Stimulated activated CD4-positive, alpha-beta T cell treated with anti-CD3 and anti-CD28 coated beads, Interleukin-1b, Interleukin-23, amount 100 ng/mL, for 1 hour (primary cell): ENCODE measurements at places on chromosomes 4 and X.

DNA sequence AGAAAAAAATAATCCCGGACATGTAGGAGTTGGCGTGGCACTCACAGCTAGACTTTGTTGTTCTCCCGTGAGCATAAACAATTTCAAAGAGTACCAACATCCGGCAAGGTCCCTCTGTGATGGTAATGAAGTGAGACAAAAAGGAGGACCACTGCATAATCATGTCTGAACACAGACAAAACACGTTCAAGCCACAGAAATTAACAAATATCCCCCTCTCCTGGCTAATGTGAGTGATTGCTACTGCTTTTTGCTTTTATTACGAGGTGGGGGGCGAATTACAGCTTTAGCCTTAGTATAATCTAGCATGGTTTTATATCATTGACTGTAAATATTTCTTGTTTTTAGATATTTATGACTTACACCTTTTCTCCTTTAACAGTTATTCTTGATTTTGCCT, 118.5 kb downstream of the PLS3 start:
- no peak for DNase-seq

- DNase-seq, result no peak
Observed at GRCh38 chrX:11446336-11446735, 153.1 kb downstream of the AMELX start.

- no peak for DNase-seq
Observed at GRCh38 chr4:14272206-14272605, 644.7 kb upstream of the BOD1L1 start.

DNA sequence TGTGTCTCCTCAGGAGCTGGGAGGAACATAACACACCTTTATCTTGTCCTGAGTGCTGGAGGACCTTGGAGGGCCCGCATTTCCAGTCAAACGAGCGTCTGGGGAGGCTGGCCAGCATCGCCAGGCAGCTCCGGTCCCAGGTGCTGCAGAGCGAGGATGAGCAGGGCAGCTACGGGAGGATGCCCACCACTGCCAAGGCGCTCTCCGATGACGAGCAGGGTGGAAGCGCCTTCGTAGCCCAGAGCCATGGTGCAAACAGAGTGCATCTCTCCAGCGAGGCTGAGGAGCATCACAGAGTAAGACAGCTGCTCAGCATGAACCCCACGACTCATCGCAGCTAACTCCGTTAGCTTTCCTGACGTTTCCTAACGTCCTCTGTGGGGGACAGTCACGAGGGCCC, 430 bp downstream of the TRIML1 start:
- DNase-seq, result no peak

DNA sequence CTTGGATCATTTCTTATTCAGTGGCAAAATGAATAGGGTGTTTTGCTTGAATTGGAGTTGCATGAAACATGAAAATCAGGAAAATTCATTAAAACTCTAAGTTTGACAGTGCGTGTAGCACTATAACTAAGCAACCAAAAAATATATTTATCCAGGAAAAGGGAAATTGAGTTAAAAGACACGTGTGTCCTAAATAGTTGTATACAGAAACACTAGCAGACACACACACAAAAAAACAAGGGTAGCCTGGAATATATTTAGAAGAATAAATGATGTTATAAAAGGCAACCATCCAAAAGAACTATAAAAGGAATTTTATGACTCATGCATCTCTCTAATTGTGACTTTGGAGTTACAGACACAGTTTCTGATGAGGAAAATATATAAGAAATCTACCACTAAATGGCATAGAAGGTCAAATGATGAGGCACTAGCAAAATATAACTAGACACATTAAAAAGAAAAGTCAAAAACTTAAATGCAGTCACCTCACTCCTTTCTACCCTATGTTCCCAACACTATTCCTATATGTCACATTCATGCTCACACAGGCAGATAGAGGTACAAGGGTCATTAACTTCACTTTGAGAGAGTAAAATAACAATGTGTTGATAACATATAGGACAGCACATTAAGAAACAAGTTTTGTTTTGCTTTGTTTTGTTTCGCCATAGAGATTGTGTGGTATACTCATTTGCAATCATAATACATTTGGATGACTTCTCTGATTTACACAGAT, 793.6 kb upstream of the INTU start:
- no peak for DNase-seq

DNA sequence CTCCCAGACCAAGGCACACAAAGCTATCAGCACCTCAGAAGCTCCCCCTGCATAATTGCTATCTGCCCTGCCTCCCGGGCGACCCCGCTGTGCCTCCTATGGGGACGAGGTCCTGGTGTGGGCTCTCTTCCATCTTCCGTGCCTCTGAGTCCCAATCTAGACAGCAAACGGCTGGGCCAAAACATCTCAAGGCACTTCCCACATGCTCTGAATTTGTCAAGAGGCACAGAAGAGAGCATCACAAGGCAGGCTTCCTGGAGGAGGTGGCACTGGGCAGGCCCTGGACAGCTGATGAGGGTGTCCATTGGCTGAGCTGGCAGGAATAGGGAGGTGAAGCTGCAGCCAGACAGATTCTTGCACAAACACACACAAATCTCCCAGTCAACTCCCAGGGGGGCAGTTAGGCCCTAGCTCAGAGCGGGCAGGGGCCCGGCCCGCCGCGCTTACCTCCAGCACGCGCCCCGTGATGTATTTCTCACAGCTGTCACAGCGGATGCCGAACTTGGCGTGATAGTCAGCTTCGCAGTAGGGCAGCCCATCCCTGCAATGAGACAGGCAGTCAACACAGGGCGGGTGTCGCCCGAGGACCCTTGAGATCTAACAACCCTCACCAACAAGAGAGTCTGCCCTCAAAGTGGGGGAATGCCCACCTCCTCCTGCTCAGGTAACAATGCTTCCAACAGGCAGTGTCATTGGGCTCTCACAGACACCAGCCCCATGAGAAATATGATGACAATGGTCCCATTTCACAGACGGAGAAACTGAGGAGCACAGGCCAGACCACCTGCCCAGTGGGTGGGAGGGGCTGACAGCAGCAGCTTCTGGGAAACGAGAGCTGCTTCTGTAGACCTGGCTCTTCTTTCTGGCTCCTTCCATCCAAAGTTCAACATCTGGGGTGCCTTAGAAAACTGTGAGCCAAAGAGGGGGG, 81.2 kb downstream of the ABLIM2 start:
- DNase-seq, result no peak

DNA sequence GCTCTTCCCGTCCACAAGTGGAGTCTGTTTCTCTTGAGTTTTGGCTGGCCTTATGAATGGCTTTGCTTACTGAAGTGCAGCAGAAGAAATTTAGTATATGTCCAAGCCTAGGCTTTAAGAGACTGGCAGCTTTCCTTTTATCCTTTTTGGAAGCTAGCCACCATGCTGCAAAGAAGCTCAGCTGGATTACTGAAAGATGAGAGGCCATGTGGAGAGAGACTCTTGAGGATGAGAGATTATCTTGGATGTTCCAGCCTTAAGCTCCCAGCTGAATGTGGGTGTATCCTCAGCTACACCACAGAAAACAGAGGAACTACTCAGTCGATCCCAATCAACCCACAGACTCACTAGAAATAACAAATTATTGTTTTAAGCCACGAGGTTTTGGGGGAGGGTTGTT, 12.5 kb downstream of the CCNG2 start:
- DNase-seq, result no peak

- no peak for DNase-seq
Observed at GRCh38 chr4:92733231-92733630, 429.5 kb downstream of the GRID2 start.

- DNase-seq, result no peak
Observed at GRCh38 chr4:107279733-107280132, 243.6 kb upstream of the DKK2 start.

- DNase-seq, result no peak
Observed at GRCh38 chr4:153438916-153439756, 27.0 kb upstream of the TMEM131L start.

DNA sequence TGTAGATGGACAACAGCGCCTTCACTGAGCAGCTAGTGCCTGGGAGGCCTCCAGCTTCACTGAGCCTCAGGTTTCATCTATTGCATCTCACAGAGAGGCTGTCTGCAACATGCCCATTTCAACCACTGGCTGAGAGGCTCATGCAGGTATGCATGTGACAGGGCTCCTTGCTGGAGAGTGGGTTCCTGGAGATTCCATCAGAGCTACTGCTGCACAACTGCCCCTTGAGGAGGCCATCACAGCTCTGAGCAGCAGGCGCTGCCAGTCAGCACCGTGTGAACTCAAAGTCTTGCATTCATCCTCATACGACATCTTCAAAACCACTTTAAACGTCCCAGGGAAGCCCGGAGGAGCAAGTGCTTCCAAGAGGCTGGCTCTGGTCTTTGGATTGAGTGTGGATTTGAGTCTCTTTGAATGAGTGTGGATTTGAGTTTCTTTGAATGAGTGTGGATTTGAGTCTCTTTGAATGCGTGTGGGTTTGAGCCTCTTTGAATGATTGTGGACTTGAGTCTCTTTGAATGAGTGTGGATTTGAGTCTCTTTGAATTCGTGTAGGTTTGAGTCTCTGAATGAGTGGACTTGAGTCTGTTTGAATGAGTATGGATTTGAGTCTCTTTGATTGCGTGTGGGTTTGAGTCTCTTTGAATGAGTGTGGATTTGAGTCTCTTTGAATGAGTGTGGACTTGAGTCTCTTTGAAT, 8.7 kb downstream of the P2RY8 start:
- DNase-seq, result no peak

DNA sequence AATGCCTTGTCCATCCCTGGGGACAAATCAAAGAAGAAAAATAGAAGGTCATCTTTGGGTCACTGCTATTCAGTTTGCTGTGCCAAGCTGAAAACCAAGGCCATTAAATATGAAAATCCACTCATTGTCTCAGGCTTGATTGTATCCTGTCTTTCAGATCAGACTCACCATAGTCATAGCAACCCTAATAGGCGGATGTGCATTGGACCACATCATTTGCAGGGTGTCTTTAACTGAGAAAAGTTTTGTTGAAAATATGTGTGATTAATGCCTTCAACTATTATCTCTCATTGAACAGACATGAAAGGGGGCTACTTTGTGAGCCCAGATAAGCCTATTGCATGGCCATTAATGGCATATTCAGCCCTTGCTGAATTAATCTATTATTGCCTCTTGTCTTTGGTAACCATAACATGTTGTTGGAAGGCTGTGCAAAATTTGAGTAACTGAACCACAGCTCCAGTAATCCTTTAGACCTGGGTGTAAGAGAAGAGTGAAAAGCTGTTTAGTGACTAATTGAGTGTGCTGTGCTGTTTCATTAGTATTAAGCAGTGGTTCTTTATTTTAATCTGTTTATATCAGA, 453.6 kb upstream of the EPHA5 start:
- no peak for DNase-seq

GRCh38 chr4:106679063-106679462, 310.5 kb upstream of the GIMD1 start:
- no peak for DNase-seq

GRCh38 chrX:120514236-120514635, 45.1 kb upstream of the LAMP2 start:
- DNase-seq, result no peak

- DNase-seq, result no peak
Observed at GRCh38 chrX:71301195-71301924, at the start of gene ITGB1BP2. Gene ITGB1BP2 (plus strand): TSS chrX:71301750. CDS start chrX:71301807, 57 bp downstream.

- no peak for DNase-seq
Observed at GRCh38 chr4:15513545-15513944, 43.9 kb downstream of the CC2D2A start.

DNA sequence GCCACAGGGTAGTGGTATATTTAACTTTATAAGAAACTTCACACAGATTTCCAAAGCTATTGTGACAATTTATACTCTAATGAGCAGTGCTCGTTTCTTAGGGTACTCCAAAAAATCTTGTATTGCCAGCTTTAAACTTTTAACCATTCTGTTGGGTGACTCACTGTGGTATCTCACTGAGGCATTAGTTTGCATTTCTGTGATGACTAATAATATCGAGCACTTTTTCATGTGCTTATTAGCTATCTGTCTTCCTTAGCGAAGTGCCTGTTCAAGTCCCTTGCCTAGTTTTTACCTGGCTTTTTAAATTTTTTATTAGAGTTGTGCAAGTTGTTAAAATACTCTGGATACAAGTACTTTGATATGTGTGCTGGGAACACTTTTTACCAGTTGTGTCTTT, 5.5 kb downstream of the PNMA3 start:
- no peak for DNase-seq

DNA sequence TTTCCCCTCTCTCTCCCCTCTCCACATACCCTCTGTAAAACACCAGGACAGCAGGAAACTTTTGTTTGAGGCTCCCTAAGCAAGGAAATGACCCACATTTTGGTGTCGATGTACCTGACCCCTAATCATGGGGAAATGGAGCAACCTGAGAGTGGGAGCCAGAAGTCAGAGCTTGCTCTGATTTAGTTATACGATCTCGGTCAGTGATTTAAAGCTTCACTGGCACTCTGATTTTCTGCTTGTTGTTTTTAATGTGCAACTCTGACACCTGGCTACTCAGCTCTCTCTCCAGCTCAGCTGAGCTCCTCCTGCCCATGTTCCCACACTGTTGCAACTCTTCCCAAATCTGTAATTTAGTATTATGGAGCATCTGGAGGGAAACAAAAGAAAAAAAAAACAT, 408.6 kb downstream of the ADAM29 start:
- no peak for DNase-seq

DNA sequence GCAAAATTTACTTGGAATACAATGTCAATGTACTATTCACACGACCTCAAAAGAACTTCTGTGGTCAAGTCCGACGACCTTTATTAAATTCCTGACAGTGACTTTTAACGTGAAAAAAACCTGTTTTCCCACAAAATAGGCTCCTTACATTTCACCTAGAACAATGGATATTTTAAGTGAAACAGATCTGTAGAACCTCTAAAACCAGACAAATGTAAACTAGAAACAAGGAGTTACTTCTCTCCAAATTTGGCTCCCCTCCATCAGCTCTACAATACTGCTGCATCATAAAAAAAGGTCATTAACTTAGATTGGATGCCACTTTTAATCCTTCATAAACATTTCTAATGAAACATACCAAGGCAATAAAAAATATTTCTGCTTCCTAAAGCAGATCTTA, 1.2 kb downstream of the NEK1 start:
- no peak for DNase-seq

DNA sequence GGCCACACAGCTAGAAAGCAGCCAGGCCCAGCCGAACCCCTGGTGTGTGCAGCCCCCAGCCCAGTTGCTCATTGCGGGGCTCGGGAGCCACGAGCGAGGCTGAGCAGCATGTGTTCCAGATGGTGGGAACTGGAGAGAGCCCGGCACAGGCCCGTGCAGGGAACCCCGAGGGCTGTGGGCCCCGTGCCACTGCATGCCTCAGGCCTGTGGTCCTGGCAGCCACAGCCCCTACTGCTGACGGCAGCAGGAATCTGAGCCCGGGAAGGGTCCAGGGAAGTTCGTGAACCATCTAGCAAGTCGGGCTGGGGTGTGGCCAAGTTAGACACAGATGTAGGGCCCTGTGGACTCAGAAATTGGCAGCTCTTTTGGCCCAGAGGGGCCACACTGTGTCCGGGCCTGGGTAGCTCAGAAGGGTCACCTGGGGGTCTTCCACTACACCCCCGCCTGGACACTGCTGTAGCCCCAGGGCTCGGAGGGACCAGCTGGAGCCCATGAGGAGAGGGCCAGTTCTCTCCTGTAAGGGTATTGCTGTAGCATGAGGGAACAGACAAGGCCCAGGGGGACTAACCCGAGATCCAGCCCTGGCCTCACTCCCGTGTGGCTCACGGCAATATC, 12.1 kb downstream of the HTRA3 start:
- DNase-seq, result no peak
